Stimulated activated CD8-positive, alpha-beta memory T cell treated with anti-CD3 and anti-CD28 coated beads, Interleukin-12 subunit alpha, Interleukin-12 subunit beta, amount 100 ng/mL, for 1 hour (primary cell): ENCODE measurements at places on chromosomes 6 and 20.

GRCh38 chr20:11676630-11677287 is 240.9 kb upstream of the BTBD3 start:
- DNase-seq, result no peak

DNA sequence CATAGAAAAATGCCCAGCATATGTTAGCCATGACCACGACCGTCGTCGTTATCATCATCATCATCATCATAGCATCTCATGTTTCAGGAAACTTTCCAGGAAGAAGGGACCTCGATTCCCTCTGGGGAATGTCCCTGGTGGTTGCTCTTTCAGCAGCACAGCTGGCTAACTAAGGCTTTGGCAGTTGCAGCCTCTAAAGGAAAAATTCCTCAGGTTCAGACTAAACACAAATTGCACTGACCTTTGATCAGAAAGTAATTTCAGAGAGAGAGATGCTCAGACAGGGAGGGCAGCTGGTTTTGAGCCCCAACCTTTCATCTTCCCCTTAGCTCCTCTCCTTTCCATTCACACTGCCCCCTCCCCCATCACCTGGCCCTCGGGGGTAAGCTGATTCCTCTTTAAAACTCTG is 5.6 kb upstream of the CFB start:
- DNase-seq, result no peak

DNA sequence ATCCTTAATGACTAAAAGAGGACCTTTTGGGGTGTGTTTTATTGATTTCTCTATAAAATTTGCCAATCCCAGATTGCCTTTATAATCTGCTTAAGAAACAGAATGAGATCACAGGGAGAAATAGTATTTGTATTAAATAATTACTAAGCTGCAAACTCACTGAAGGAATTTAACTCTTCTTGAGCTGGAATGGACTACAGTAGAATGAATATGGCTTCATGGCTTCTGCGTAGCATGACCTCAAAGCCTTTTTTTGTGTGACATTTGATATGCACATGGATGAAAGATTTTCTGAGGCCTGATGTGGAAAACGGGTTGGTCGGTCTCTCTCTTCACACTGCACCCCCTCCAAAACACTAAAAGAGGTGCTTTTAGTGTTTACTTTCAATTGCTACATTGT is 115.9 kb downstream of the QKI start:
- no peak for DNase-seq

GRCh38 chr20:63696628-63697356 is at the start of gene TNFRSF6B:
TNFRSF6B (plus strand) TSS chr20:63696652; CDS start chr20:63696768, 116 bp downstream.
- DNase-seq, result no peak

DNA sequence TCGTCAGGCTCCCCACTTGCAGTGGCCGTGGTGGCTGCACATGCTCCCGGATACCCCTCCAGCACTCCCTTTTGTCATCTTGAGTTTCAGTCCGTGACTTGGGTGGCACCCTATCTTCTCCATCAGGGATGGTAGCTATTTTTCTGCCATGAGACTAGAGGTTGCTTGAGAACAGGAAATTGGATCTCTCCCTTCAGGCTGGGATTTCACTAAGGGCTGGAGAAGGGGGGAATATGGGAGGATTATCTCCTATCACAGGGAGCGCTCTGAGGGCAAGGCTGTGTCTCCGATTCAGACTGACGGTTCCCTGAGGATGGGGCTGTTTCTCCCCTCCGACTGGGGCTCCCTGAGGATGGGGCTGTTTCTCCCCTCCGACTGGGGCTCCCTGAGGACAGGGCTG is 123.1 kb downstream of the MRPL14 start:
- no peak for DNase-seq

- DNase-seq, result no peak
These were observed 35.9 kb upstream of the PIM1 start for GRCh38 chr6:37134036-37134395.

- no peak for DNase-seq
These were observed 161.7 kb downstream of the ISM1 start for GRCh38 chr20:13382786-13383185.

- DNase-seq, result no peak
These were observed 10.2 kb downstream of the PTPN1 start for GRCh38 chr20:50520222-50520880.

DNA sequence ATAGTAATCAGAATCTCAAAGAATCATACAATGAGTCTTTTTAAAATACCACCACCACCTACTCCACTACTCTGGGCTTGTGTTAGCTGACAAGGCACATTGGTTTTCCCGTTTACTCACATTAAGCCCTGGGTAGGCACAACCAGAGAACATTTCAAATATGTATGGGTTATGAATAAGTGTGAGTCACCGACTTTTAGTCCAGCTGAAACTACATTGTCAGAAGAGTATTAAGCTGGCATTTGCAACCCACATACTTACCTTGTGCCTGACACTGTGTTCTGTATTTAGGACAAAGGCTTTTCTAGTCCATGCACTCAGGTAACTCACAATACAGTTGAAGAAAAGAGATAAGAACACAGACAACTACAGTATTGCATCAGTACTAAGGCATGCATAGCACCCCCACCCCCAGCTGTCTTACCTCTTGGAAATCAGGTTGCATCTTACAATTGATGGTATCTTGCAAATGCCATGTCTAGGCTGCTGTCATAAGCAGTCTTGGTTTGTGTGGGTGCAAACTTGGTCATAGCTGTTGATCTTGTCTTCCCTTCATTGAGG is 40.3 kb upstream of the AHI1 start:
- DNase-seq, result no peak

- DNase-seq, result no peak
These were observed 81.9 kb downstream of the PLCB1 start for GRCh38 chr20:8213831-8214587.

DNA sequence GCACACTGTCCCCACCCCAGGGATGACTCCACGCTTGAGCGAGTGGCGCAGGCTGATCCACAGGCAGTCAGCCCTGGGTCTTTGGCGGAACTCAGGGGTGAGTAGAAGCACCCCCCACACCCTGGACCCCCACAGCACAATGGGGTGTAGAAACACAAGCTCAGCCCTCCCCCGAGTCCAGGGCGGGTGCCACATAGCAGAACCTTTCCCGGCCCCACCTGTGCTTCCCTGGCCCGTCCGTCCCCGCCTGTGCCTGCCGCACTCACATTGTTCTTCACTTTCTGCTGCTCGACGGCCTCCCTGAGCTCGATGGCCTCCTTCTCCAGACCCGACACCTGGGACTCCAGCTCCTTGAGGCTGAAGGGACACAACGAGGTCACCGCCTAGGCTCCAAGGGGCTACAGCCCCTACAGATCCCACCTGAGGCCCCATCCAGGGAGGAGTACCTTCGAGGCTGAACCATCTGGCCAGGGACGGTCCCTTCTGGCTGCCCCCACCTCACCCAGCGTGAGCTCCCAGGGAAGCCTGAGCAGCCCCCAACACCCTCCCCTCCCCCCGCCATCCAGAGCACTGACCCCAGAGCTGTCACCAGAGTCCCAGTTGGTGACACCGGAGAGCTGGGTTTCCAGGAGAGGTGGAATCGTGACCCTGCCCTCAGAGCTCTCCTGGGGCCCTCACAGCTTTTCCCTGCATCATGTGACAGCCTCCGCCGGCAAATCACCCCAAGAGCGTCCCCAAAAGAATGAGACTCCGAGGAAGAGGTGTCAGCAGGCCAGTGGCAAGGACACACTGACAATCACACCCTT is 55.6 kb downstream of the DSTN start:
- DNase-seq, result no peak

- no peak for DNase-seq
These were observed 362.3 kb downstream of the PKHD1 start for GRCh38 chr6:51725155-51725554.

- no peak for DNase-seq
These were observed 6.1 kb upstream of the SLC35B3 start for GRCh38 chr6:8441452-8441851.

GRCh38 chr6:16154904-16155303 is 26.0 kb downstream of the MYLIP start:
- no peak for DNase-seq

GRCh38 chr6:89008001-89008814 is 44.8 kb upstream of the RNGTT start:
- DNase-seq, result no peak

GRCh38 chr20:54525916-54526590 is 50.7 kb downstream of the DOK5 start:
- no peak for DNase-seq

GRCh38 chr6:155939253-155939652 is 483.6 kb upstream of the NOX3 start:
- no peak for DNase-seq

DNA sequence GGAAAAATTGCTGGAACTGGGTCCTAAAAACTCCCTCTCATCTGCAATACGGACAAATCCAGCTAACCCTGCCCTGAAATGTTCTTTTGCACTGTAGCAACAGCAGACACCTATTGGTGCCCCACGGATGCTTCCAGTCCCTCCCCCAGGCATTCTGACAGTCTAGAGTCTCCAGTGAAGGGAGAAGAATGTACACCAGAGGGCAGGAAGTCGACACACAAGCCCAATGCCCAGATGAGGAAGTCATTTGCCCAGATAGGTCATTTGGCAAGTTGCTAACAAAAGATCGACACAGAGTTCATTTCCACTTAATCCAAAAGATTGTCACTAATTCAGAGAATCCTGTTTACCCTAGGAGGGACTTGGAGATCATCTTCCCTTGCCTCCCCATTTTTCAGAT is 293.0 kb upstream of the PRDM1 start:
- DNase-seq, result no peak

GRCh38 chr6:160685762-160686450 is 16.1 kb upstream of the PLG start:
- DNase-seq, result no peak

DNA sequence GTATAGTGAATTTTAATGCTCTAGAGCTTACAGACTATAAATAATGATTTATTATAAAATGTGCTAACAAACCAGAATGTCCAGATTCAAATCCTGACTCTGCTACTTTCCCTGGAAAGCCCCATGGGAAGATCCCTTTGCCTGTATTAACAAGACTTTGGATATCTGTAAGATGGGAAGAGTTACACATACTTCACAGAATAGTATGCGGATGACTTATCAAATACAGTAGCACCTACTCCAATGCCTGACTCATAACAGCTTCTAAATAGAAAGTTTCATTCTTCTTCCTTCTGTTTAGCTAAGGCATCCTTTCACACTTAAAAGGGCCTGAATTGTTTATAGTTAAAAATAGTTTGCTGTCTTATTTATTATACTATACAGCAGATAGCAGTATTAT is 166.3 kb downstream of the KCNQ5 start:
- no peak for DNase-seq
